Effector memory CD4-positive, alpha-beta T cell (primary cell): ENCODE measurements at places on chromosomes 1 and 21.

GRCh38 chr1:75133750-75134646 lies at the start of gene LHX8:
TSS of gene LHX8 (plus strand) at chr1:75134388. CDS start at chr1:75136615, 2,227 bp downstream.
- DNase-seq: no peak

GRCh38 chr1:212918824-212919223 lies 31.5 kb upstream of the VASH2 start:
- DNase-seq: no peak

GRCh38 chr21:31298618-31299269 lies 45.3 kb downstream of the TIAM1 start:
- no peak for DNase-seq

DNA sequence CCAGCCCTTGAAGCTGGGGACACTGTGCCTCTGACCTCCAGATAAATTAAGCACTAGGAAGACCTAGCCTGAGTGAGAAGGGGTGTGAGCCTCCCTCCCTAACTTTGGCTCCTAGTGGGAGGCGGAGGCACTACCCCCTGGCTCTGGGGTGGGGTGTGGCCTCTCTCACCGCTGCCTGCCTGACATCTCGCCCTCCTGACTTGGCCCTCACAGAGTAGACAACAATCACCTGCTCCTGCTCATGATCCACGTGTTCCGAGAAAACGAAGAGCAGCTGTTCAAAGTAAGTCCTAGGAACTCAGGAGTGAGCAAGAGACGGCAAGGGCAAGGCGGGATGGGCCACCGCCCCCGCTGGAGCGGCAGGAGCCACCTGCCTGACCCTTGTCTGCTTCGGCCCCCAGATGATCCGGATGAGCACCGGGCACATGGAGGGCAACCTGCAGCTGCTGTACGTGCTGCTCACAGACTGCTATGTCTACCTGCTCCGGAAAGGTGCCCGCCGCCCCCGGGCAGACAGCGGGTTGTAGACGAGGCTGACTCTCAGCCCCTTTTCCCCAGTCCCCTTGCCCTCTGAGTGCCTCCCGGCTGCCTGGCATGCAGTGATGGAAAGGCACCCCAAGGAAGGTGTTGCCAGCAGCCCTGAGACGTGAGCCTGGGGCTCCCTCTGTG lies 8.1 kb upstream of the SLC25A34 start:
- no peak for DNase-seq

DNA sequence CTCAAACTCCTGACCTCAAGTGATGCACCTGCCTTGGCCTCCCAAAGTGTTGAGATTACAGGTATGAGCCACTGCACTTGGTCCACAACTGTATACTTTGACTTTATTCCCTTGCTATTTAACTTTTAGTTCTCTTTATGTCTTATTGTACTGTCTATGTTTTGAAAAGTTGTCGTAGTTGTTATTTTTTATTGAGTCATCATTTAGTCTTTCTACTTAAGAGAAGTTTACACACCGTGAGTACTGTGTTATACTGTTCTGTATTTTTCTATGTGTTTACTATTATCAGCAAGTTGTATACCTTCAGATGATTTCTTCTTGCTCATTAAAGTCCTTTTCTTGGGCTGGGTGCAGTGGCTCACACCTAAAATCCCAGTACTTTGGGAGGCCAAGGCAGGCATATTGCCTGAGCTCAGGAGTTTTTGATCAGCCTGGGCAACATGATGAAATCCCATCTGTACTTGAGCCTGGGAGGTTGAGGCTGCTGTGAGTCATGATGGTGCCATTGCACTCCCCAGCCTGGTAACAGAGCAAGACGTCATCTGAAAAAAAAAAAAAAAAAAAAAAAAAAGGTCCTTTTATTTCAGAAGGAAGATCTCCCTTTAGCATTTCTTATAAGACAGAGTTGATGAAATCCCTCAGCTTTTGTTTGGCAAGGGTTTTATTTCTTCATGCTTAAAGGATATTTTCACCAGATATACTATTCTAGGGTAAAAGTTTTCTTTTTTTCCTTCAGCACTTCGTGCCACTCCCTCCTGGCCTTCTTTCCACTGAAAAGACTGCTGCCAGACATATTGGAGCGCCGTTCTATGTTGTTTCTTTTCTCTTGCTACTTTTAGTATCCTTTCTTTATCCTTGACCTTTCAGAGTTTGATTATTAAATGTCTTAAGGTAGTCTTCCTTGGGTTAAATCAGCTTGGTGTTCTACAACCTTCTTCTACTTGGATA lies 47.6 kb downstream of the TNFSF18 start:
- no peak for DNase-seq

- no peak for DNase-seq
These were observed 114.5 kb upstream of the TMPRSS15 start for GRCh38 chr21:18518054-18518481.

DNA sequence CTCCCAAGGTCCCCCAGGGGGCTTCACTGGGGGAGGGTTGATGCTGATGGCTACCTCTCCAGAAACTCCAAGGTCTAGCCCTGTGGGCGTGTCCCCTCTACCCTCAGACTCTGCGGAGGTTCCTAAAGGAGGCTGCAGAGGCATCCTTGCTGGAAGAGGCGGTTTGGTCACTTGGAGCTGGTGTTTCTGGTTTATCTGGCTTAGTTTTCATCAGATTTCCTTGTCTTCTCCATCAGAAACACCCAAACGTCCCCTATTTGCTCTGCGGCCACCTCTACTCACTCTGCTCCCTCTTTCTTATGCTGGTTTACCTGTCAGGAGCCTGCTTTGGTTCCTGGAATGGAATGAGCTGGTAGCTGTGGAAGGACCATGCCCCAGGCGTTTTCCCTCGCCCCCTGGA lies 2.5 kb downstream of the PKP1 start:
- no peak for DNase-seq

GRCh38 chr1:50163680-50164079 lies 55.0 kb downstream of the ELAVL4 start:
- no peak for DNase-seq

- DNase-seq: peak; percentile 35
These were observed 1.3 kb downstream of the S1PR1 start for GRCh38 chr1:101238031-101238628.

GRCh38 chr1:33000427-33001026 lies 35.9 kb upstream of the RNF19B start:
- no peak for DNase-seq

- DNase-seq: no peak
These were observed 46.7 kb upstream of the PPP2R5A start for GRCh38 chr1:212238552-212238951.

DNA sequence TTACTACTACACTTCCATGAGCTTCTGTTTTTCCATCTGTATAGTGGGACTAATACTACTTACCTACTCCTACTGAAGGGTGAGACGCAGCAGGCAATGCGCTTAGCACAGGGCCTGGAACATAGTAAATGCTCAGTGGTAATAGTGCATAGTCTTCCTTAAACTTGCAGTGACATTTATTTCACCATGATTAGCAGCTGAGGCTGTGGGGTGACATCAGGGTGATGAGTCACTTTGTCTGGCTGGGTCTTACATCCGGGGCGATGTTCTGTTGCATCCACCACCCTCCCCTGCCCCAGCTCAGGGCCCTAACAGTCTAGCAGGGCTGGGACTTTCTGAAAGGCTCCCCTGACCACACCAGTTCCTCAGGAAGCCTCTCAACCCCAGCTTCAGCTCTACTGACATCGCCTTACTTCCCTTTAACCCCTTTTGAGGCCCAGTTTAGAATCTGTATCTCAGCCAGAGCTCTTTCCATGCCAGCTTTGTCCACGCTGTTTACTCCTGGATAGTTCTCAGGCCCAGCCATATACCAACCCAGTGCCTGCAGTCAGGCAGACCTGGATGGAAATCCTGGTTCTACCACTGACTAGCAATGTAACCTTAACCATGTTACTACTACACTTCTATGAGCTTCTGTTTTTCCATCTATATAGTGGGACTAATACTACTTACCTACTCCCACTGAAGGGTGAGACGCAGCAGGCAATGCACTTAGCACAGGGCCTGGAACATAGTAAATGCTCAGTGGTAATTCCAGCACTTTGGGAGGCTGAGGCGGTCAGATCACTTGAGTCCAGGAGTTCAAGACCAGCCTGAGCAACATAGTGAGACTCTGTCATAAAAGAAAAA lies 66.3 kb downstream of the CD58 start:
- DNase-seq: peak; percentile 89

DNA sequence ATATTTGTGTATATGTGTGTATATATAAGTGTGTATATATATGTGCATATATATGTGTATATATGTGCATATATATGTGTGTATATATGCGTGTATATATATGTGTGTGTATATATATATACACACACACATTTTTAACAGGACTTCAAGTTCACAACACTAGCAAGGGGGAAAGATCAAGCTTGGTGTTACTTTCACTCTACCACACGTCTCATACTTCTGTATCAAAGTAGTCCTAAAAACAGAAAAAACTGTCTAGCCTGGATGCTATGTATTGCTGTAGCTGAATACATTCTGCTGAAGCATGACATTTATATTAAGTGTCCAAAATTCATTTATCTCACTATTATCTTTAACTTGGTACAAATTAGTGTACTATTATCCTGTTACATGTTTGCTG lies 17.9 kb upstream of the ATP6V1G3 start:
- no peak for DNase-seq

- DNase-seq: no peak
These were observed 36.7 kb downstream of the MEF2D start for GRCh38 chr1:156463874-156464273.

GRCh38 chr1:60423146-60423780 lies 349.7 kb upstream of the C1orf87 start:
- DNase-seq: no peak

GRCh38 chr21:41641821-41642701 lies 124.8 kb downstream of the RIPK4 start:
- DNase-seq: no peak

DNA sequence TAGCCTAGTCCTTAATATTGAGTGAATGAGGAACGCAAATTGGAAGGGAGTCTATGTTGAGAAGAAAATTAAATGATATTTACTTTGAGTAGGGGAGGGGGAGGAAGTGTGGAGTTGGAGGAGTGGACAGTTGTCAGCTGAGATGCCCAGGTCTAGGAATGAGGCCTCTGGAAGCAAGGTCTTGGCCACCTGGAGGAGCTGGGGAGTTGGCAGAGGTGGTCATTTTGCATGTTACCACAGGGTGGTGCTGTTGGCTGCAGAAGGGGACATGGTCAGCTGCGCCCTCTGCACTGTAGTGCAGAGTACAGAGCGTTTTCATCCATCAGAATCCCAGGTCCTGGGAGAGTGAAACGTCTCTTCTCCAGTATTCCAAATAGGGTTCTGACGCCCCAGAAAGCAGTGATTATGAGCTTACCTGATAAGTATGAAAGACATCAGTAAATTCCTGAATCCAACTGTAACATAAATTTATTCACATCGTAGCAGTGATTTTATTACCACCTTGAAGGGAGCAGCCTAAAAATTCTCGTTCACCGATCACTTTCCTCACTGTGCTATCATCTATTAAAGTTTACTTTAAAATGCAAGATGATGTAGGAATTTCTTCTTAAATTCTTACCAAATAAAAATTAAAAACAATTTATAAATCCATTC lies 13.8 kb downstream of the PARK7 start:
- no peak for DNase-seq

DNA sequence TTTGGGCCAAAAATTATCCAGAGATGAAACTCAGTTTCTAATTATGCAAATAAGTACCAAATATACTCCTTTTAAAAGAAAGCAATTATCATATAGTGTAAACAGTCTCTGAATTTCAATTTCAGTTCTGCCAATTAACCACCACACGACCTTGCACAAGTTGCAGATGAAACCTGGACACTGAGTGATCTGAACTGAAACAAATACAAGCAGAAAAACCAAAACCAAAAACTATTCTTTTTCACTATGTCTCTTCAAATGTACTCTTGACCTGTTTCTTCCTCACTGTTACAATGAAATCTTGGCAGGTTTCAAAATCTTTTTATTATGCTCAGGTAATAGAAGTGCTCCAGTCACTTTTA lies 79.2 kb downstream of the TYW3 start:
- DNase-seq: no peak

- DNase-seq: no peak
These were observed 22.7 kb downstream of the C21orf91 start for GRCh38 chr21:17796503-17796902.

DNA sequence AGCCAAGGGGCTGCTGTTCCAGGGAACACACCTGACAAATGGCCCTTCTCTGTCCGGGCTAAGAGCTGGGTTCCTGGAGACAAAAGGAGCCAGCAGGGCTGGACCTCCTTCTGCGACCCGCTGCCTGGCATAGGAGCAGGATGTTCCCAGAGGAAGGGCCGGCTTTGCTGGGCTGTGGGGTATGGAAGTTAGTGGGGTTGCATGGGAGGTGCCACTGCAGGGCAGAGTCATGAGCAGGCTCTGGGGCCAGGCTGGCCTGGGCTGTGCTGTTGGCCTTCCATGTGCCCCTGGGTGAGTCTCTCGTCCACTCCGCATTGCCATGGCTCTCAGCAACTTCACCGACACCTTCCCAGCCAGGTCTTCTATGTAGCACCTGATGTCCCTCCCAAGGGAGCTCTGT lies 507.6 kb downstream of the PTPRU start:
- no peak for DNase-seq

DNA sequence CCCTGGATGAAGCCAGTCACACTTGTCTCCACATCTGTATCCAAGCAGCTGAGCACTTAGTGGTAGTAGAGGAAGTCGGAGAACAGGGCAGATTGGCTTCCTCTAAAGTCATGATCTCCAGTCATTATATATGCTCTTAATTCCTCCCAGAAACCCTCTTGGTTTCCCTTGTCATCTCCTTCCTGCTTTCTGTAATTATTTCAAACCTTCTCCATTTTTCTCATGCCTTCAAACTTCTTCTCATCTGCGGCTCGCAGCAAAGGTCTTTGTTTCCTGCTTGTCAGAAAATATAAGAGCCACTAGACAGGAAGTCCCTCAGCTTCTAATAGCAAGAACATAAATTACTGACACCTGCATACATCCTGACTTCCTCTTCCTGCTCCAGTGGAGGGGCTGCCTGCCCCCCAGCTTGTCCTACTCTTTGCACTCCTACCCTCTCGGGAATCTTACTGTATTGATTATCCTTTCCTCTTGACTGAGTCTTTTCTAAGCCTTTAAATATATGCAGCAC lies 124.6 kb upstream of the NGF start:
- no peak for DNase-seq

- no peak for DNase-seq
These were observed 64.8 kb upstream of the PTCH2 start for GRCh38 chr1:44907893-44908292.

GRCh38 chr1:247906504-247907047 lies 11.2 kb downstream of the OR2W3 start:
- no peak for DNase-seq

DNA sequence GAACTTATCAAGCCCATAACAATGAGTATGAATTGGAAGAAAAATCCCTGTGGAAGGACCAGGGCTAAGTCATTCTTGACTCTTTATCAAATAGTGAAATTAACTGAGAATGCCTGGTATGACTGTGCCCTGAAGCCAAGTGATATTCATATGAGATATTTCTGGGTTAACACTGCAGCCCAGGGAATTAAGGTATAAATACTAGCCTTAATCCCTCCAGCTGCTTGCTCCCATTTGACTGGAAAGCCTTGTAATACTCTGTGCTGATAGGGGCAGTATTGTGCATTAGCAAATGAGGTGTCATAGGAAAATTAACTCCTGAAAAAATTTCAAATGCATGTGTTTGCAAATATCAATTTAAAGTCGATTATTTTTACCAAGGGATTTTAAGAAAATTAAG lies 568.8 kb downstream of the LMO4 start:
- no peak for DNase-seq
